ENCODE measurements at places on chromosomes 1 and 21. TPM values are rescaled to one million over a fixed set of nuclear protein-coding genes. Genes with fewer than 3 reads are reported as not detected.
A peak's percentile ranks its signal among the peaks of the same experiment; 100 is the strongest.

GRCh38 chr1:208557046-208557722, 313.0 kb upstream of the PLXNA2 start:
- DNase-seq, result no peak

GRCh38 chr1:21613072-21613867, 55.9 kb downstream of the RAP1GAP start:
- DNase-seq, result no peak

DNA sequence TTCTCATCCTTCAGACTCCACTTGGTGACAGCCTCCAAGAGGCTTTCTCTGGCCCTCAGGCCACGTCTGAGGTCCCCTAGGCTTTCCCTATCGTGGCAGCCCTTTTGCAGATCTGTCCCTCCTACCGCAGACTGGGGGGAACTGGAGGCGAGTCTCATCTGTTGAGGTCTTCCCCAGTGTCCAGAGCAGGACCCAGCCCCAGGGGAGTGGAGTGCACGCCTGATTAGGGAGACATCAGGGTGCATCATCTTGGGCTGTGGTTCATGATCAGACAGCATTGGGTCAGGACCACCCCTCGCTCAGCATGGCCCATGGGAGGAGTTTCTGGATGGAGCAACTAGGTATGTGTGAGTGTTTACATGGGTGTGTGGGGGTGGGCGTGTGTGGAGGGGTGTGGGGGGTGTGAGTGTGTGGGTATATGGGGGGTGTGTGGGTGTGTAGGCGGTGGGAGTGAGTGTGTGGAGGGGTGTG, 8.5 kb upstream of the MATN1 start:
- DNase-seq, result no peak

VCAM1 gene
- 54.8 TPM for total RNA-seq

WDTC1 gene
- 20.0 TPM for total RNA-seq

TPTE gene
- total RNA-seq, result 0.43 TPM

DNA sequence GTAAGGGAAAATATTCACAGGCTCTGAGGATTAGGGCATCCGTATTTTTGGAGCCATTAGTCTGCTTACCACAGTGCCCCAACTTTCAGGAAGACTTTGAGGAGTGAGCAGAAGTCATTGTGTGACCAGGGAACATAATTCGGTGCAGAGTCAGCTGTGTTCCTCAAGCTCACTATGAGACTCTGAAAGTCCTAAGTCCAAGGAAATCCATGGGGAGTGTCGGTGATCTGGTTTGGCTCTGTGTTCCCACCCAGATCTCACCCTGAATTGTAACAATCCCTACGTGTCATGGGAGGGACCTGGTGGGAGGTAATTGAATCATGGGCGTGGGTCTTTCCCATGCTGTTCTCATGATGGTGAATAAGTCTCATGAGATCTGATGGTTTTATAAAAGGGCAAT, 45.9 kb upstream of the SCAF4 start:
- no peak for DNase-seq

DNA sequence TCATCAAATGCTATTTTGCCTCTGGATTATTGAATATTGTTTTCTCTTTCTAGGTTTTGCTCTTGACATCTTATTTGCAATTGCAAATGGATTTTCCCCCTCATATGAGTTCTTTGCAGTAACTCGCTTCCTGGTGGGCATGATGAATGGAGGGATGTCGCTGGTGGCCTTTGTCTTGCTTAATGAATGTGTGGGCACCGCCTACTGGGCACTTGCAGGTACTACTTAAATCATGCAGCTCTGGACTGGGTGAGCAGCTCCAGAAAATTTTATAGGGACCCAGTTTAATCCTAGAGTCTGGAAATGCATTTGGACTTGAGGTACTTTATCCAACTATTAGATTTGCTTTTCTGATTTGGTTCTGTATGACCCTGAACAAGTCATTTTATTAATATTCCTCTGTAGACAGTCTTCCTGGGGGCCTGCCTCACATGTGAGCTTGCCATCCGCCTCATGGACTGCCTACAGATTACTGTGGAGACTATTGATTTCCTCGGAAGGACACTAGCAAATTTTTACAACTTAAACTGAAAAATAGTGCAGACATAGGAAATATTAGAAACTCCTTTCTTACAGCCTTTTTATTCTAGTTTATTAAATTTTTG, 44.5 kb downstream of the SLC22A15 start:
- peak; percentile 55 for DNase-seq
